ENCODE measurements at places on chromosomes 6 and 20.

GRCh38 chr6:87702589-87702945 lies 534 bp upstream of the AKIRIN2 start:
- peak; percentile 77 for DNase-seq

GRCh38 chr6:65776332-65776731 lies 69.3 kb upstream of the EYS start:
- DNase-seq = no peak

- DNase-seq = no peak
These were observed 191.4 kb downstream of the TENT5A start for GRCh38 chr6:81561071-81561564.

DNA sequence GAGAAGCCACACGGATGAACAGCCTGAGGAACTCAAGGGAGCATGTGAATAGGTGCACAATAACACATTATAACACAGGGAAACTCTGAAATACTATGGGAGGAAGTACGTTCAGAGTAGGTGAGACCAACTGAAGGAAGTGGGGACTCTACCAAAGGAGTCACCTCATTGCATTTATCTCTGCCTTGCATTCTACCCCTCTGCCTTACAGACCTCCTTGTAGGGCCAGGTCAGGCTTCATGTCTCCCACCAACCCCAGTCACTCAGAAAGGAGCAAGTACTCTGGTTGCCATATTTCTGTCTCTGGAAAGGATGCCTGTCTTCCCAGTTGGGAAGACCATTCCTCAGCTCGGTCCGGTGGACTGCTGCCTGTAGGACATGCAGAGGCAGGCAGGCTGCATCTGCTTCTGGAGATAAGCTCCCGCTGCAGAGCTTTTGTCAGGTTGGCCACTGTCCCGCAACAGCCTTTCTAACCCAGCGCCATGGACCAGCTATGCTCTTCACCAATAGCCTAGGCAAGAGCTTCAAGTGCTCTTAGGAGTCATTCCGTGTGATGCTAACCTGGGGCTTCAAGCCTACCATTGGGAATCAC lies 51.6 kb upstream of the ASIP start:
- DNase-seq = no peak

- DNase-seq = no peak
These were observed 204.7 kb upstream of the SLC35B3 start for GRCh38 chr6:8639928-8640649.

DNA sequence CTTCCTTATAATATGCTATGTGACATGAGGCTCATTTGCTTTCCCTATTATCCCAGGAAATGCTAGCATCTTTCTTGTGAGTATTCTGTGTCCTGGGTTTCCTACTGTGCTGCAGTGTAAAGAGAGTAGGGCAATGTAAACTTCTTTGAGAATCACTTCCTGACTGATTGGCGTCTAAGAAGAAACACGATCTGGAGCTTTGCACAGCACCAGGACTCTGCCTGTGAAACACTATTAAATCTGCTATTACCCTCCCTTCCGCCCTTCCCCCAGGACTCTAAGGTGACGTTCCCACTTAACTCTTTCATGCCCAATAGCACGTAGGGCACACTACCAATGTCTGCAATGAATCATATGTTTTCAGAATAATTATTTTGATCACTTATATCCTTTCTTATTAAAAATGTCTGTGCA lies 607.3 kb upstream of the CITED2 start:
- DNase-seq = peak; percentile 64

DNA sequence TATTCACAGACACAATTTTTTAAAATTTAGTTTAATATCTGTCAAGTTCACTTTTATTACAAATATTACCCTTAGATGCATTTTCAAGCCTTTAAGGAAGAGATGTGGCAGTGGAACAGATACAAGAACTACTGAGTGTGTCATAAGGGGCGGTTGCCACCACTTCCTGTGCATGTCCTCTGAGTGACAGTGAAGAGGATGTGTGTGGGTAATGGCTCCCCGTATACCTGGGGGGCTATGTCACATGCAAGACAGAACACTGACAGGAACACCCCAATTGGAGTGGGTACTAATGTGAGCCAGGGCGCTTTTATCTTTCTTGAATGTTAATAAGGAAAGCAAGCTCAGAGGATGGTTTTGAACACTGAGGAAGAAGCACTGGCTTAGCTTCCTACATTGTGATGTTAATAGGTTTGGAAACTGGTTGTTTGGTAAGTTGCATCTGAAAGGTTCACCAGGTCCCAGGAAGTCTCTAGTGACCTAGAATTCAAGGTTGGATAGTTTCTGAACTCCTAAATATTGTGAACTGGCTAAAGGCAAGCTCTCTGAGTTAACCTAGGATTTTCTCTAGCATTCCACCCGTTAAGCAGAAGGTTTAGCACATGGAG lies 83.4 kb upstream of the ASF1A start:
- DNase-seq = no peak

DNA sequence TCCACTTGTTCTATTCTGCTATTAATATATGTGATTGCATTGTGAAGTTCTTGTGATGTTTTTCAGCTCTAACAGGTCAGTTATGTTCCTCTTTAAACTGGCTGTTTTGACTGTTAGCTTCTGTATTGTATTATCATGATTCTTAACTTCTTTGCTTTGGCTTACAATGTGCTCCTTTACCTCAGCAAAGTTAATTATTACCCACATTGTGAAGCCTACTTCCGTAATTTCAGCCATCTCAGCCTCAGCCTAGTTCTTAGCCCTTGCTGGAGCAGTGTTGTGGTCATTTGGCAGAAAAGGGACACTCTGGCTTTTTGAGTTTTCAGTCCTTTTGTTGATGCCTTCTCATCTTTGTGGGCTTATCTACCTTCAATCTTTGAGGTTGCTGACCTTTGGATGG lies 440.2 kb downstream of the TBC1D32 start:
- no peak for DNase-seq

- no peak for DNase-seq
These were observed 188.8 kb downstream of the EDN1 start for GRCh38 chr6:12478921-12479320.

- peak; percentile 59 for DNase-seq
These were observed 7.0 kb downstream of the DYNLRB1 start for GRCh38 chr20:34522969-34523871.

- no peak for DNase-seq
These were observed 3.0 kb downstream of the SRC start for GRCh38 chr20:37348792-37349516.

DNA sequence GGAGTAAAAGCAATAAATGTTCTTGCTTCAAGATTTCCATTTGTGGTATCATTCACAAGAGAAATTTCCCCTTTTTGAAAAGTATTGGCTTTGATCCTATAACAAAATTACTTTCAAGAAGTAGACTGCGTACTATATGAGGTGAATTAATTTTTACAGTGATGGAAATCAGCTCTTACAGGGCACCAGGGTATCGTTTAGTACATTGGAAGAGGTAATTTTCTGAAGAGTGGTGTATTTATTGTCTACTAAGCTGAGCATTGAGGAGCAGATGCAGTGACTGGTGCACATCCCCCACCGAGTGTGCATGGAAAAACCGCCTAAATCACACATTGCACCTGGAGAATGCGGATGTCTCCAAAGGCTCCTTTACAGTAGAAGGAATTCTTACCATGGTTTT lies 209.5 kb downstream of the SAMD5 start:
- no peak for DNase-seq

- peak; percentile 91 for DNase-seq
These were observed 24.3 kb downstream of the TOP1 start for GRCh38 chr20:41052742-41053419.

GRCh38 chr20:58012731-58013510 lies 215.5 kb downstream of the ANKRD60 start:
- DNase-seq = no peak

DNA sequence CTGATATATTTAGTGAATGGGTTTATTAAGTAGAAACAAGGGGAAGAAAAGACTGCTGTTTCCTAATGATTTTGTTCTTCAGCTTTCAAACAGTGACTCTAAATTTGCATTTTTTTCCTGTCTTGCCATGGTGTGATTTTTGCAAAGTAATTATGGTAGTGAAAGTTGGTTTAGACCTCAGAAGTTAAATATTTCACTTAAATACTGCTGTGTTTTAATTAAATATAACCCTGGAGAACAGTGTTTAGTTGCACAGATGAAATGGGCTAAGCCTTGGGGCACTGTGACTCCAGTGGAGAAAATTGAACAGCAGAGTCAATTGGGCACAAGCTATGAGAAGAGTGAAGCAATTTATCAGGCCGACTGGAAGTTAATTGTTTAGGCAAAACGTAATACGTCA lies 111.1 kb upstream of the MCHR2 start:
- DNase-seq = no peak

DNA sequence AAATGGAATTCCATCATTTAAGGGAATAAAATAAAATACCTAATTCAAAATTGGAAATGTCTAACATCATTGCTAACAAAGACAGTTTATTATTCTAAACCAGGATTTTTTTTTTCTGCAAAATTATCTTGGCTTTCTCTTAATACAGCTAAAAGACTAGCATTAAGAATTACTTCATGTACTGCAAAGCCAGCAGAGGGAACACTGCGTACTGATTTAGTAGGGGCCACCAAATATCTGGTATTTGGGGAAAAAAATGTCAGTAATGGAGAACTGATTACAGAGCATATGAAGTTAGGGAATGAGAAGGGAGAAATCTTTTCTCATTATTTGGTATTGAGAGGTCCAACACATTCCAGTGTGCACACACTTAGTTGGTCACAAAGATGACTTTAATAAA lies 3.2 kb upstream of the SOX4 start:
- no peak for DNase-seq

- peak; percentile 23 for DNase-seq
These were observed 57.0 kb downstream of the KIF13A start for GRCh38 chr6:17930321-17930993.

GRCh38 chr20:19498756-19499155 lies 259.3 kb upstream of the RIN2 start:
- DNase-seq = no peak

DNA sequence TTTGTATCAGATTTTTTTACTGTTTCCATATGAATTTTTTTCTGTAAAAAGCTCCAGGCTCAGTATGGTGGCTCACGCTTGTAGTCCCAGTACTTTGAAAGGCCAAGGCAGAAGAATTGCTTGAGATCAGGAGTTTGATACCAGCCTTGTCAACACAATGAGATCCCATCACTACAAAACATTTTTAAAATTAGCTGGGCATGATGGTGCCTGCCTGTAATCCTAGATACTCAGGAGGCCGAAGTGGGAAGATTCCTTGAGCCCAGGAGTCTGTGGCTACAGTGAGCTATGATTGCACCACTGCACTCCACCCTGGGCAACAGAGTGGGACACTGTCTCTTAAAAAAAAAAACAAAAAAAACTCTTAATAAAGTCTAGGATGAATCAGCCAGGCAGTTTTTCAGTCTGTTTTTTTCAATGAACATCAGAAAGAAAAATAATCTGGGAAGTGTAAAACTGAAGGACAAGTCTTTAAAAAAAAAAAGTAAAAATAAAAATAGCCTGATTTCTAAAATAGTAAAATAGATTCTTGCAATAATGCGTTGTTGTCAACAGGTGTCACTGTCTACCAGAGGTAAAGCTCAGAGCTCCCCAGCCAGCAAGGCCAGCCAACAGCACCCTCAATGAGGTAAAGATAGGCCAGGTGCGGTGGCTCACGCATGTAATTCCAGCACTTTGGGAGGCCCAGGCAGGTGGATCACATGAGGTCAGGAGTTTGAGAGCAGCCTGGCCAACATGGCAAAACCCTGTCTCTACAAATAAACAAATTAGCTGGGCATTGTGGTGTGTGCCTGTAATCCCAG lies 9.3 kb upstream of the ATG5 start:
- peak; percentile 53 for DNase-seq

DNA sequence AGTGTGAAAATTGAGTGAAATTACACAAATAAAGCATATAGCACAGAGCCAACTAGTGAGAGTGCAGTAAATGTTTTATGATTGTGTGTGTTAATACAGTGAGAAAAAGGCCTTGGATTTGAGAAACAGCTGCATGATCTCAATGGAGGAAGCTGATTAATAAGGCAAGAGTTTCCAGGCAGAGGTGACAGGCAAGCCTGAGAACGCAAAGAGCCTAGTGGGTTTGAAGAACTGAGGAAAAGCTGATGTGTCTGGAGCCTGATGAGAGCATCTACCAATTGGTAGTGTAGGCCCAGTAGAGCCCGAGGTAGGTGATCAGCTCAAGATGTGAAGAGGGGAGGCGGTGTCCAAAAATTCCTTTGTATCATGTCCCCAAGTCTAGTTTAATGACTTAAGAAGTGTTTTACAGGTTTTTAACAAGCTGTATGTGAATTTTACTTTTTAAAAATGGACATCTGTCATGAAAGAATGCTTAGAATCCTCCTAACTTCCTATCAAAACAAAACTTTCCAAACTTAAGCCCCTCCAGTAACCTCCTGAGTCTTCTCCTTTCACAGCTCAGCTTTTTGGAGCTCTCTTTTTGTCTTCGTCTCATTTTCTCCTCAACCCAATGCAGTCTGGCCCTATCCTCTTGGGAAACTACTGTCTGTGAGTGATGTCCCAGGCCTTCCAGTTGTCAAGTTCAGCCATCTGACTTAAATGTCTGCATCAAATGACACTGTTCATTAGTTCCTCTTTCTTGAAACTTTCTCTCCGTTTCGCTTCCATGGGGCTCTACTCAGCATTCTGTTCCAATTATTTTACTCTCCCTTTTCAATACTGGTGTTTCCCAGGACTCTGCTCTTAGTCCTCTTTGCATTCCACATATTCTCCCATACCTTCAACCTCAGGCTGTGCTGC lies 1.2 kb downstream of the CDC40 start:
- DNase-seq = no peak

- DNase-seq = no peak
These were observed 2.8 kb downstream of the RING1 start for GRCh38 chr6:33211136-33211535.
